ENCODE measurements at places on chromosomes 6 and 20.

GRCh38 chr20:35849706-35850105, 77.9 kb downstream of the PHF20 start:
- no peak for DNase-seq

DNA sequence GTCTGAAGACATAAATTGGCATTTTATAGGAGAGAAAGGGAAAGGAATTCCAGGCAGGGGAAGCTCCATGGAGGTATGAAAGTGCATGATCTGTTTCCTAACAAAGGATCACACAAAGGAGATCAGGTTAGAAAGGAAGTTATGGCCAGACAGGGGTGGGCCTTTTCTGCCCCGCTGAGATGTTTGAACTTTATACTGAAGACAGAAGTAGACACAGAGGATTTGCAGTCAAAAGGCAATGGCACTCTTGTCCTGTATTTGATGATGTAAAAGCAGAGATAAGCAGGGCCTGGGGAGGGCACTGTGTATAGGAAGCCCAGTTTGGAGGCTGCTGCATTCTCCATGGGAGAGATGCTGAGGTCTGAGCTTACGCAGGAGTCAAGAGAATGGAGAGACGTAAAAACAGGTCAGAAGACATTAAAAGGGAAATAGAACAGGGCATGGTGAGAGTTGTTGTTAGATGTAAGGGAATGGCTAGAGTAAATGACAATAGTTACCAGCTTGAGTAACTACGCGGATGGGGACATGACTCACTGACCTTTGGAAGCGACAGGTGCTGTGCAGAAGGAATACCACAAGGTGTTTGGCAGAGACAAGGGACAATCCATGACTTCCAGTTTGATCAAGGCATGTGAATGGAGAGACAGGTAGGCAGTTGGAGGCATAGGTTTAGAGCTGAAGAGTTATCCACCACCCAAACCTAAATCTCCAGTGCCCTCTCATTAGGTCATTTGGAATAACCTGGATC, 190.6 kb upstream of the SASH1 start:
- no peak for DNase-seq

DNA sequence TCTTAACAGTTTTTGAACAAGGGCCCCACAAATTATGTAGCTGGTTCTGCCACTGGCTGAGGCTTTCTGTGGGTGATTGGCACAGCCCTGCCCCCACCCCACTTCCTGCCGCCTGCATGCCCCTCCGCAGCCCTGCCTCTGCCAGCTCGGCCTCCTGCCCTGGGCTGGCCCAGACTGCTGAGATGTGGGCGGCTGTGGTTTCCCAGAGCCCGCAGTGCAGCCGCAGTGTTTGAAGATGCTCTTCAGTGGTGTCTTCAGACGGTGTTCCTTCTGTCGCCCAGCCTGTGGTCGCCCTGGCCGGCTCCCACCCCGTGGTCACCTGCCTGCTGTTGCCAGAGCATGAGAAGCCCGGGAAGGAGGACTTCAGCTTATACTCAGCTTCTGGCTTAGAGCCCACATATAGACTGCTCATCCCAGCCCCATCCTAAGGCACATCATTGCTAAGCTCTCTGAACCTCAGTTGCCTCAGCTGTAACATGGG, 154.3 kb downstream of the VEGFA start:
- no peak for DNase-seq

DNA sequence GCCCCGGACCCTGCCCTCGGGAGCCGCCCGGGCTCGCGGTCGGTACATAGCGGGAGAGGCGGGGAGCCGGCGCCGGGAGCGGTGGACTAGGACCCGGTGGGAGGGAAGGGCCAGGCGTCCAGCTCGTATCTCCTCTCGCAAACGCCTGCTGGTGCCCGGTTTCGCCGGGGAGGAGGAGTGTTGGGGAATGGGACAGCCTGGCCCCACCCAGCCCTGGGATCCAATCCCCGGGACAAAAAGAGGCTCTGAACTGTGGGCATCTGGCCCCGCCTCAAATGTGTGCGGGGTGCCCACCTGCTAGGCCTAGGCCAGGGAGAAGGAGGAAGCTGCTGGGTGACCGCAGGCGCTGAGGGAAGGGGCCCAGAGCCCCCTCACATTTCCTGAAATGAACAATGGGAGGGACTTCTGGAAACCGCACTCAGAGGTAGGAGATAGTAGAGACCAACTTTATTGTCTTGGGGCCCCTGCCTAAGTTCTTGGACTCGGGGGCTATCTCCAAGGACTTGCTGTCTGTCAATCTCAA, at the start of gene KCNK17:
Gene KCNK17 (minus strand): TSS at position 147 of the 523 bp plus-strand sequence. CDS start 99 bp downstream, at position 48.
- no peak for DNase-seq

GRCh38 chr6:72798196-72798595, 176.3 kb downstream of the KCNQ5 start:
- no peak for DNase-seq

DNA sequence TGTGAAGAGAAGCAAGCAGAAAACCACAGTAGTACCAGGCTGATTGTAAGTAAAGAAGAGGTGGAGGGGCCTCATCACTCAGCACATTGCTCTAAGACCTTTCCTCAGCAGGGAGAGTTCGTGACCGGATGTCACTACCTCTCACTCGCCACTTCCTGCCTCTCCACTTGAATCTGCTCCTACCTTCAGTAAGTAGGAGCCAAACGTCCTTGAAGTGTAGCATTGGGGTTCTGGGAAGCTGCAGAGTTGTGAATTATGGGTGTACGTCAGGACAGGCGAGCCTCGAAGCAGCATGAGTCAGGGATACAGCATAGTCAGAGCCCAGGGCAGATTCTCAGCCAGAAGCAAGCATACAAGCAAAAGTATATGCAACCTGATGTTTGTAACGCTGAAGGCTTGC, 224.9 kb downstream of the PHACTR1 start:
- no peak for DNase-seq

GRCh38 chr20:49483696-49484123, 1.2 kb upstream of the KCNB1 start:
- no peak for DNase-seq

GRCh38 chr6:117613920-117614560, 11.7 kb upstream of the GOPC start:
- no peak for DNase-seq

All from activated CD4-positive, CD25-positive, alpha-beta regulatory T cell (primary cell).